ENCODE measurements at places on chromosomes 12 and 14. TPM values are rescaled to one million over a fixed set of nuclear protein-coding genes. Genes with fewer than 3 reads are reported as not detected.

The NUP37 gene
- total RNA-seq = 139 TPM

GRCh38 chr14:70027785-70028428, 148.7 kb downstream of the SMOC1 start:
- DNase-seq = peak; percentile 44

GRCh38 chr12:106583242-106584103, 669 bp downstream of the RFX4 start:
- no peak for DNase-seq

DNA sequence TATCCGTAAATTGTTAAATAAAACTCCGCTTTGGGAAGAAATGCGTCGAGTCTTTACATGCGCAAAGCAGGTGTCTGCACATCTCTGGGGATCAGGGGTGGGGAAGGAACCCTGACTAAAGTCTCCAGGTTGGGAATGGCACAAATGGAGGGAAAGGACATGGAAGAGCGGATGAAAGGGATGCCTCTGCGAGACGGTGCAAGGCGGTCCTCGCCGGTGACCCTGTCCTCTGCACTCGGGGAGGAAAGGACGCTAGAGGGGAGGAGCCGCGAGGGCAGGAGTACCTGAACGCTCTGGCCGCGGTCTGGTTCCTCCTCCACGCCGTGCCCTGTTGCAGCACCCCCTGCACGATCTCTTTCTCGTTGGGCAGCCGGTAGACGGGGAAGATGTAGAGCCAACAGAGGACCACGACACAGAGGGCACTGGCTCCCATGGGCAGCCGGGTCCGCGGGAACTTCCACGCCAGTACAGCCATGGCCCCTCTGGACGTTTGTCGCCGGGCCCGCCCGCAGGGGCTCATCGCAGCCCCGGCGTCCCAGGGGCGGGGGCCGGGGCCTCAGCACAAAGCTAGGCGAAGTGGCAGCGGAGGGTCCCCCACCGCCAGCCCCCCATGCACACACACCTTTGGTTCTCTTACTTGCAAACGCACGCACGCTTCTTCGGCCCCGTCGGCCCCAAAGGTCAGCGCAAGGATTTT, 646 bp downstream of the ST8SIA1 start:
- DNase-seq = no peak

DNA sequence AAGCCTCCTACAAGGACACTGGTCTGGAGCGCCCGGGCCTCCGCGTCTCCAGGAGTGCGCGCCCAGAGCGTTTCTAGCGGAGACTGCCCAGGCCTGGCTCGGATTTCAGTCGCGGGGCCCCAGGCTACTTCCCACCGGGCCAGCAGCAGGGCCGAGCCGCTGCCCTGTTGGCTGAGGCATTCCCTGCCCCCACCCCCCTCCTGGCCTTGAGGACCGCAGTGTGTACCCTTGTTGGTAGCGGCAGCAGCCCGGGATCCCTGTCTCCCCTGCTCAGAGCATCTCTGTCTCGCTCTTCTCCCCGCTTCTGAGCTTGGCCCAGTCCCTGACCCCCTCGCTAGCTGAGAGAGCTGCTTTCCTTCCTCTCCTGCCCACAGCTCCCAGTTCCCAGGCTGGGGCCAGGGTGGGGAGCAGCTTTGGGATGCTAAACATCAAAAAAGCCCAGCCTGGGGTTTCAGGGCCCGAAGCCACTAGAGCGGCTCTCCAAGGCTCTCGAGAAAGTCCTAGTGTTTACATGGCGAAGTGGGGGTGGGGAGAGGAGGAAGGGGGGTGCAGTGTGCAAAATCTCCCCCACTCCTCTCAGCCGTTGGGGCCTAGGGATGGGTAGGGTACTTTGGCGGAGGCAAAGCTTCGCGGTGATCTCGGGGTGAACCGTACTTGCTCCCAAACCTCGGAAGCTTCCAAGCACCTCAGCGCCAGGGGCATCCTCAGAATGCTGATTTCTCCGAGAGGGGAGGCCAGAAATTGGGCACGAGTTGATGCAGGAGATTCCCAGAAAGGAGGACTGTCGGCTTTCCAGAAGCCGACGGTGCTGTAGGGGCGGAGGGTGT, 6.4 kb downstream of the NKX2-1 start:
- no peak for DNase-seq
